Astrocyte of the spinal cord (primary cell): ENCODE measurements at places on chromosomes 6 and 20.

- peak; percentile 89 for DNase-seq
These were observed 8.2 kb upstream of the PXDC1 start for GRCh38 chr6:3759646-3760232.

- no peak for DNase-seq
These were observed 258.3 kb upstream of the FOXQ1 start for GRCh38 chr6:1053586-1053985.

- DNase-seq: no peak
These were observed 26.3 kb downstream of the MAPK14 start for GRCh38 chr6:36053878-36054277.

GRCh38 chr20:62723351-62723750, 14.7 kb downstream of the NTSR1 start:
- peak; percentile 4 for DNase-seq

DNA sequence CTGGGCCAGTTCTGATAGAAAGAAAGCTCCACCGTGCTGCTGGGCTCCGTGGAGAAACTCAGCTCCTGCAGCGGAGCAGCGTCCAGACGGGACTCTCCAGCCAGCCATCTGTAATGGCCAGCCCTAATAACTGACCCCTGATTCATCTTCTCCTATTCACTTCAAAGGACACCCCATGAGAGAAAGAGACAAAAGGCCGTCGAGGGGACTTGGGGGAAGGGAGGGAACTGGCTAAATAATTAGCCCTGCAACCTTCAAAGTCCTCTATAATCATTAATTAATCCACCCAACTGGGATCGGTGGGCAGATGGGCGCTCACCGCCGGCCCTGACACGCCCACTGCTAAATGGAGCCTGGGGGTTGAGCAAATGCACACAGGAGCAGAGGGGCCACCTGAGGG, 512.4 kb downstream of the CD83 start:
- no peak for DNase-seq

DNA sequence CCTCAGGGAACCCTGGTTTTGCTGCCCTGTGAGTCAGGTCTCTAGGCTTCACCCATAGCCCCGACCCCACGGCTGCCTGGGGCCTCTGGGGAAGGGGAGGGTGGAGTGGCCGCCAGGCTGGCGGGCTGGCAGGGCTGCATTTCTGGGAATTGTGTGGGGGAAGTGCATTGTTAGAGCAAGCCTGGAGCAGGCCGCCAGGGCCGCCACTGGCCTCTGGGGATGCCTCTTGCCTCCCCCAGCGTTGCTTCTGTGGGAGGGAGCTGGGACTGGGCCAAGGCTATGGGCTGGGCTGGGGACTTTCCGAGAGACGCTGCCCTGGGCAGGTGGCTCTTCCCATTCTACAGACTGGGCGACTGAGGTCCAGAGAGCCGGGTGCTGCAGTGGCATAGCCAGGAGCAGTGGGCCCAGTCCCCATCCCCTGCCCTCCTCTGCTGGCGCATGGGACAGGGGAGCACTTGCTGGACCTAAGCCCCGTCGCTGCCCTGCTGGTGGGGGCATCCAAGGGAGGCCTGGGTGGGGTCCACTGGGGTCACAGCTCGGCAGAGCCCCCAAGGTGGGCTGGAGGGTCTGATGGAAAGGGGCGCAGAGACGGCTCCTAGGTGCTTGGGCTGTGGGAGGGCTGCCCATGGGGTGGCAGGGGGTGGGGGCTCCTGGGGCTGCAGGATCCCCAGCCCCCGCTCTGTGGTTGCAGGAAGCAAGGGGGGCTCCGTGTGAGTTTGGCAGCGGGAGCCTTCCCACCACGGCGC, 6.6 kb upstream of the SOX18 start:
- DNase-seq: no peak

GRCh38 chr6:157143171-157143889, 180.0 kb downstream of the TMEM242 start:
- DNase-seq: peak; percentile 87

DNA sequence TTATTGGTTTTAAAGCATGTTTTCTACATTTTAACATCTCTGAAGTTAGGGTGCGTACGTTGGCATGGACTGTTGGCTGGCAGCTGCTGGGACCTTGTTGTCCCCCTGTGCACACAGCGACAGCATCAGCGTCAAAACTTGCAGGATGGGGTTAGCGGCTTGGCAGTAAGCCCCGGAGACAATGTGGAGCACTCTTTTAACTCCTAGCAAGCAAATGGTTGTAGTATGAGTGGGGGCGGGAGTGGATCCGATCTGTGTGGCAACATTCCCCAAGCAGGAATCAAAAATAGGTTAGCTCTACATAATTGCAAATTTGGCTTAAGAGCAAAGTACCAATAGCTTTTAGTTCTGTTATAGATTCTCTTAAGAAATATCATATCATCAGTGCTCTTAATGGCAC, 70.1 kb downstream of the NRN1 start:
- DNase-seq: no peak

DNA sequence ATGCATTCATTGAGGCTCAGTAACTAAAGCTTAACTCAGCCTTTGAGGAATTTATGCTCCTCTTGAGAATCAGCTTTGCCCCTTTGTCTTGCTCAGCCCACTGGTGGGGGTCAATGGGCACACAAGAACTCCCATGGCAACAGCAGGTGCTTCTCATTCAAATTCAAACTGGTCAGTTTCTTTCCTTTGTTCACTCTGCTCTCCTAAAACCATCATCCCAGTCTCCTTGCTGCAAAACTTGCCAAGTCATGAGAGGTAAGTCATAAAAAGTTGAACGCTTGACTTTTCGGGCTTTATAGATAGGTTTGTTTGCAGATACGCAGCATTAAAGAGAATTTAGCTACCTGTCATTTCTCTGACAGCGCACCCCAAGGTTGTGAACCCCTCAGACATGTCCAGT, 146.8 kb downstream of the TFAP2A start:
- no peak for DNase-seq

DNA sequence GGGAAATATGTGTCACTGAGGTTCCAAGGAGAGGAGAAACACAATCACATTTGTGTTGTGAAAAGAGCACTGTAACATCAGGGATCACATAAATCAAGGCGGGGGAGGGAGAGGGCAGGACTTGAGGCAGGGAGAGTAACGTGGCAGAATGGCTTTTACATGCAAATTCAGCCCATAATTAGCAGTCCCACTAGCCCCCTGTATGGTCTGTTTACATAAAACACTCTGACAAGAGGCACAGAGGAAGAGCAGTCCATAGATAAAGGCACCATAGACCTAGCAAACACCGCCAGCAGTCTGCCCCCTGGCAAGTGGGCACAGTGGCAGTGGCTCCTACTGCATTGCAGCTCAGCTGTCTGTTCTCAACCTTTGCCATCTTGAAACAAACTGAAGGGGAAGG, 82.7 kb downstream of the LYRM2 start:
- DNase-seq: no peak

GRCh38 chr6:37706749-37707148, 9.1 kb upstream of the MDGA1 start:
- no peak for DNase-seq

GRCh38 chr6:72371473-72371872, 250.4 kb upstream of the KCNQ5 start:
- no peak for DNase-seq

- DNase-seq: no peak
These were observed 32.4 kb downstream of the OR2B2 start for GRCh38 chr6:27879837-27880236.

GRCh38 chr6:19312241-19312978, 524.8 kb upstream of the ID4 start:
- DNase-seq: no peak

- DNase-seq: no peak
These were observed 94.4 kb downstream of the RNASET2 start for GRCh38 chr6:166861961-166862286.

DNA sequence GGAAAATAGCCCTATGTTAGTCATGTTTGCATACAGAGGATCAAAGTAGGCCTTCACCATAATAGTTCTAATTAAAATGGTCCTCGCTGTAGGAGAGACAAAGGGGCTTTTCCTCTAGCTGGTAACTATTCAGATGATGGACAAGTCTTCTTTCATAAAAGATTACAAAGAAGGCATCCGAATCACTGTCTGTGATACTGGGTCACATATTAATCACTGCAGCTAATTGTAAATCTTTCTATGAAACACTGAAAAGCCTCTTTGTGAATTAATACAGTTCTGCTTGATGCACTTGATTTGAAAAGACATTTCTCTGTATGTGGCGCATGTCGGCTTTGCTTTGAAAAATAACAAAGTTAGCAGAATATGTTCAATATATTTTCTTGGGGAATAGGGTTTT, 520.8 kb downstream of the KIF16B start:
- no peak for DNase-seq

DNA sequence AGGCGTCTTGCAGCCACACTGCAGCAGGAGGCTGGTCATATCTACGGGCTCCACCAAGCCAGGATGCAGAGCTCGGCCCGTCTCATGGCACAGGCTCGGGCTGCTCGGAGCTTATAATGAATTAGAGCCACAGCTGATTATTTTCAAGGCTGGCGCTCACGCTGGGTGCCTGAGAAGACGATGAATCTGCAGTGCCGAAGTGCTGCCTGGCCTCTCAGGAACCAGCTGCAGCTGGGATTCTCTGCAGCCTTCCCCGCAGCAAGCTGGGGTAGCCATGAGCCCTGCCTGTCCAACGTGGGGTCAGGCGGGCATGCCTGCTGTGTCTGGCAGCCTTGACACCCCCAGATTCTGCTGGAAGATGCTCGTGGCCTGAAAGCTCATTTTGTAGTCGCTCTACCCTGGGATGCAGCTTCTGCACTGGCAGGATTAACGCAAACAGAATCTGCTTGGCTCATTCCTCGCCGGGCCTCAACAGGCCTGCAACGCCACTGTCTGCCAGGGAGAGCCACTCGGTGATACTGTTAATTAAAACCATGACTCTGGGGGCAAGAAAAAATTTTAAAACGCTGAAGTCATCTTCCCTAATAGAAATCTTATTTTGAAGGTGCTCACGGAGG, 104.3 kb downstream of the CDH26 start:
- no peak for DNase-seq

DNA sequence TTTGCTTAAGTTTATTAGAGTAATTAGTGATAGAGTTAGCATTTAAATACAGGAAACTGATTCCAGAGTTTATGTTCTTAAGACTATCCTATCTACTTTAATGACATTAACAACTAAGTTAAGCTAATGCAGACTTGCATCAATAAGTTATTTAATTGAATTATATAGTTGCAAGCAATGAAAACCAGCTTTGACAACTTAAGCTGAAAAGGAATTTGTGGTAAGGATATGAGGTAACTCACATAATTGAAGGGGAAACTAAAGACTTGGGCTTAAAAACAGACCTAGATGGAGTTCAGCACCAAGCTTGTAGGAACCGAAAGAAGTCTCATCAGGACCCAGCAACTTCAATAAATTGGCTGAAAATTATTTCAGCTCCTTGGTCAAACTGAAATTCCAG, 222.3 kb downstream of the IBTK start:
- DNase-seq: no peak

- DNase-seq: no peak
These were observed 89.1 kb upstream of the PCSK2 start for GRCh38 chr20:17137692-17138091.

GRCh38 chr6:5499644-5500306, 238.5 kb downstream of the FARS2 start:
- DNase-seq: peak; percentile 74

GRCh38 chr6:6704103-6705060, 115.9 kb downstream of the LY86 start:
- DNase-seq: no peak

- DNase-seq: no peak
These were observed 12.4 kb downstream of the LY86 start for GRCh38 chr6:6600875-6601274.

- DNase-seq: no peak
These were observed 44.2 kb upstream of the ARFGEF2 start for GRCh38 chr20:48877304-48877703.

- no peak for DNase-seq
These were observed 58.7 kb downstream of the MAP3K4 start for GRCh38 chr6:161050134-161050765.

GRCh38 chr6:117326396-117326795, 61.0 kb downstream of the VGLL2 start:
- peak; percentile 6 for DNase-seq
